ENCODE measurements at places on chromosomes 16 and 17.
A peak's percentile ranks its signal among the peaks of the same experiment; 100 is the strongest.

DNA sequence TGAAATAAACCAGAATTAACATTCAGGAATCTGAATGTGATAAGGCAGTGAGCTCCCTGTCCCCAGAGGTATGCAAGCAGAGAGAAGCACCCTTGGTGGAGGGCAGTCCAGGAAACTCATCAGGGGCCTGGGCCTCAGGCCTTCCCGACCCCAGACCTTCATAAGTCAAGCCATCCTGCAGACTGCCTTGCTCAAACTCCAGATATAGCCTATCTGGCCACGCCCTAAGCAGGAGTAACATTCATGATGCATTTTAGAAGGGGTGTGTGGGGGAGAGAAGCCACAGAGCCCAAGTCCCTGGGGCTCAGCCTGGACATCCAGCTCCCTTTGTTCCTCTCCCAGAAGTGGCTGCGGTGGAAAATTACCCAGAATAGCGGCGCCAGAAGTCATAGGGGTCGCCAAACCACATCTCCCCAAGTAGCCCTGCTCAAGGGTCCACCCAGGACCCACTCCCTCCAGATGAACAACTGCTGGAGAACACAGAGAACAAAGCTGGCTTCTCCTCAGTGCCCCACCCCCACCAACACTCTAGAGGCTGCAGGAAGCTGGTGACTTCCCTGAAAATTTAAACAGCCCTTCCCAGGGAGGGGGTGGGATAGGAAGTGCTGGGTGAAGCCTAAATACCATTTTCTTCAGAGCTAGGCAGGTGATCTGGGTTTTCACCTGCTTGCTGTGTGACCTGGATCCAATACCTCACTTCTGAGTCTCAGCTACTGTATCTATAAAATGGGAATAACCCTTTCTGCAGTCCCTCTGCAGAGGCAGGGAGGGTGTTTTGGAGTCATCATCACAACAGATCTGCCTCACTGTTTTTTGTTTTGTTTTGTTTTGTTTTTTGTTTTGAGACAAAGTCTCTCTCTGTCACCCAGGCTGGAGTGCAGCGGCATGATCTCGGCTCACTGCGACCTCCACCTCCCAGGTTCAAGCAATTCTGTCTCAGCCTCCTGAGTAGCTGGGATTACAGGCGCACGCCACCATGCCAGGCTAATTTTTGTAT, 1.5 kb upstream of the SREBF1 start:
- no peak for DNase-seq

- DNase-seq: peak; percentile 73
Observed at GRCh38 chr17:29761040-29761761, 138.5 kb upstream of the CORO6 start.

GRCh38 chr16:29991571-29991904, 3.9 kb downstream of the HIRIP3 start:
- no peak for DNase-seq

DNA sequence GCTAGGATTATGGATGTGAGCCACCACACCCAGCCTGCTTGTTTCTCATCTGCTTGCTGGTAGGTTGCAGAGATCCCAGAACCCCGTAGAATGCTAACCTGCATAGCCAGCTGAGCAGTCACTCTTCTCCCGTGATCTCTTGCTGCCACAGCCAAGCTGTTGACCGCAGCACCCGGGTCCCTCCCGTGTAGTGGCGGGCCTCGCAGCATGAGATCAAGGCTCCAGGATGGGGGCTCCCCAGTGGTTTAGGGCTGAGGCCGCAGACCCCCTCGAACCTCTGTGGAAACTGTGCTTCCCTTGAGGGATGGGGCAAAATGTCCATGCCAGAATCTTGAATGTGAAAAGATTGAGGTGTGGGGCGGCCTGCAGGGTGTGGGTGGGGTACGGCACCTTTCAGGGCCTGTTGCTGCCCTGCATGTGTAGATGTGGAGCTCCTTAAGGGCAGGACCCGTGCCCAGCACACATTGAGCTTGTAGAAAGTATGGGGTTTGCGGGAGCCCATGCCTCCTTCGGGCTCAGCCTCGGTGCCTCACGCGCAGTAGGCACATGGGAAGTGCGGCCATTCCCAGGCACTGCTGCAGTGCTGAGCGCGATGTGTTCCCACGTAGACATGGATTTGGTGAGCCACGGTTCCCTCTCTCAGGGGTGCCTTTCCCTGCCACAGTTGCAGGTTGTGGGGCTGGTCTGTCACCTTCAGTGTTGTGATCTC, 99.9 kb downstream of the BANP start:
- DNase-seq: no peak

DNA sequence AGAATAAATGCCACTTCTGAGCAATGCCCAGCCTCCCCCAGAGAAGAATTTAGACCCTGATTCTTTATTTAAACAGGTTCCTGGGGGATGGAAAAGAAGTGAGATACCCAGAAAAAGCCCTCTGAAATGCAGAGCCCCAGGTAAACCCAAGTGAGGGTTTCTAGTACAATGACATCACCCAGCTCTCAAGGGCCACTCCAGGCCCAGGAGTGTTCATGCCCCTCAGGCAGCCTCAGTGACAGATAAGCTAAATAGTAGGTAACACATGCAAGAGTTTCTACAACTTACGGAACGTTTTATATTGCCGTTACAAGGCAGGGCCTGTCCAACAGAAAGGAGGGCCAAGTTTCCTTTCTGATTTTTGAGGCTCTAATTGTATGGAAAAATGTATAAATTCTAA, 683.7 kb upstream of the SALL1 start:
- DNase-seq: no peak

DNA sequence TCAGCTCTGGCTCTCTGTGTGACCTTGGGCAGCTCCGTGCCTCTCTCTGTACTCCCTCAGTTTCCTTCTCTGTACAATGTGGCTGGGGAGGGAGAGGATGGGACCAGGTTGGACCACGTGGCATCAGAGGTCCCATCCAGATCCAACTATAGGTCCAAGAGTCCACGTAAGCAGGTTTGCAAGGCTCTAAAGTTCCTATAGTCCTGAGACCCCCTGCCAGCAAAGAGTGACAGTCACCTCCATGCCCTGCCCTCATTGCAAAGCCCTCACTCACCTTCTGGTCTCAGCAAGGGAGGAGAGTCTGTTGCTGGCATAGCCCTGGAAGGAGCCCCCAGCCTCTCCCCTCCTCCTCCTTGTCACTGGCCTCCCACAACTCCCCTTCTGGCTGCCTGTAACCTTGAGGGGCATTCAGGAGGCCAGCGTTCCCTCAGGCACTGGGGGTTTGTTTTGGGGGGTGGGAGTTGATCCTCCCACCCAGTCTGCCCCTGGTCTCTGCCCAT, 6.1 kb upstream of the DRC7 start:
- DNase-seq: no peak

DNA sequence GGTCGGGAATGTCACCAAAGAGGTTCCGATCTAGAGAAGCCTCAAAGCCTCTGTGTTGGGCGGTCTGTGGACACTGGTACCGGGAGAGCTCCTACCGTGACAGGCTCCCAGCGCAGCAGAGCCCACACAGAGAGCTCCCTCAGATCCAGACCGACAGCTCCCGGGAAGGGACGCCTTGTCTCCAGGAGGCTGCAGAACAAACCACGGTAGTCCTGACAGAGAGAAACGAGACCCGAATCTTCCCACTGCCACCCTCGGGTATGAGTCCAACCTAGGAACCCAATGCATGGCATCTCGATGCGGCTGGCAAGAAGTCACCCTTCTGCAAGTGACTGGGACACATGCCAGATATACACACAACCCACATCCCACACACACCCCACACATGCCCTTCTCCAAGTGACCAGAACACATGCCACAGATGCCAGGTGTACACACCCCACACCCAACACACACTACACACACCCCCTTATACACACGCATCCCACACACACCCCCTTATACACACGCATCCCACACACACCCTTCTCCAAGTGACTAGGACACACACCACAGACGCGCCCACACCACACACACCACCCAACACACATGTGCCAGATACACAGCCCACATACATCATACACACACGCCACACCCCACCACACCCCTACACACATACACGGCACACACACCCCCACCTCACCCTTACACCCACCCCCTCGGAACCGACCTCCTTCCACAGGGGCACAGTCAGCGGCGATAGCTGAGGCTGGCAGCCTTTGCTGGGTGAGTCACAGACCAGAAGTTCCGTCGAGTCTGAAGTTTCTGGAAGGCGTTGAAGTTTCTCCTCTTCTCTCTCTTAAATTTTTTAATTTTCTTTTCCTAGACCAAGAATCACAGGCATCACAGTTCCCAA, 15.9 kb upstream of the CYTH1 start:
- DNase-seq: no peak

GRCh38 chr17:15157051-15157450, 108.1 kb downstream of the PMP22 start:
- DNase-seq: no peak

DNA sequence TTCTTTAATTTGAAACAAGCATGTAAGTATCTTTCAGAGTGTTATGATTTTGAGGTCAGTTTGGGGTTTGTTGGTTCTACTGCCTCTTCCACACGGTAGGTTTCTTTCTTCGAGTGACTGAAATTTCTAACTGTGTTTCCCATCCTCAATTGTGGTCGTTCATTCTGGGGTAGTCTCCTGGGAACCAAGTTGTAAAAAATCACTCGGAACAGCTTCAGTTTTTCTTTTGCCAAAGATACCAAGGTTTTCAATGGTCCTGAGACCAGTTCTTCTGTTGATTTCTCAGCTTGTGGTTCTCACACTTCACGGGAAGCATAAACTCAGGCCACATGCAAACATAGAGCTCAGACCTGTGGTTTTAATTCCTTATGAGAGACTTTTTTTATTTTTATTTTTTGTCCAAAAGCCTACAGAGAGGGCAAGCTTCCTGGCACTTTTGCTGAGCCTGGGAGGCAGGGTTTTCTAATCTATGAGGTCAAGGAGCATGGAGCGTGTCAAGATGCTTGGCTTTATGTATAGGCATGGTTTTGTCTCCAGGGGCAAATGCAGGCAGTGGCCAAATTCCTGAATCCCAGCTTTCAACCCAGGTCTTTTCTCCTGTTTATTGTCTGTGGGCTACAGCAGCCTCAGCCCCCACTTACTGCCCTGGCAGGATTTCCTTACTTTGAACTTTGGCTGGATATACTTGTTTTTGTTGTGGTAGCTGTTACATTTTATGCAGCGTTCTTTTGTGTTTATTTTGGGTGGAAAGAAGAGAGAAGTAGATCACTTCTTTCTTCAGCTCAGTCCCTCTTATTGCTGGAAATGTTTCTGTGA, 32.9 kb downstream of the HS3ST3A1 start:
- no peak for DNase-seq

DNA sequence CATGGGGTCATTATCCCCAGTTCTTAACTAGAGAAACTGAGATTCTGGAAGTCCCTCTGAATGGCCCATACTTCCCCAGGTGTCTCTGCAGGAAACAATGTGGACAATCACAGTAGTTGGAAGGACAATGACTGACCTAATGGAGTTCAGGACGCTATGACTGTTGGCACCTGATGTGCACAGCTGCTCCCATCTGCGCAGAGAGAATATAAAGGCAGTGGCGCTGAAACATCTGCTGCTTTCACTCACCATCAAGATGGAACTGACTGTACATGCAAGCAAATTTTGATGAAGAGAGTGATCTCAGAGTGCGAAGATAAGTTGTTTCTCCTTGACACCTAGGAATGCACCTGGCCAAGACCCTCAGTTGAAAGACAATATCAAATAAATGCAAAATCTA, 395.7 kb upstream of the ASIC2 start:
- DNase-seq: no peak

DNA sequence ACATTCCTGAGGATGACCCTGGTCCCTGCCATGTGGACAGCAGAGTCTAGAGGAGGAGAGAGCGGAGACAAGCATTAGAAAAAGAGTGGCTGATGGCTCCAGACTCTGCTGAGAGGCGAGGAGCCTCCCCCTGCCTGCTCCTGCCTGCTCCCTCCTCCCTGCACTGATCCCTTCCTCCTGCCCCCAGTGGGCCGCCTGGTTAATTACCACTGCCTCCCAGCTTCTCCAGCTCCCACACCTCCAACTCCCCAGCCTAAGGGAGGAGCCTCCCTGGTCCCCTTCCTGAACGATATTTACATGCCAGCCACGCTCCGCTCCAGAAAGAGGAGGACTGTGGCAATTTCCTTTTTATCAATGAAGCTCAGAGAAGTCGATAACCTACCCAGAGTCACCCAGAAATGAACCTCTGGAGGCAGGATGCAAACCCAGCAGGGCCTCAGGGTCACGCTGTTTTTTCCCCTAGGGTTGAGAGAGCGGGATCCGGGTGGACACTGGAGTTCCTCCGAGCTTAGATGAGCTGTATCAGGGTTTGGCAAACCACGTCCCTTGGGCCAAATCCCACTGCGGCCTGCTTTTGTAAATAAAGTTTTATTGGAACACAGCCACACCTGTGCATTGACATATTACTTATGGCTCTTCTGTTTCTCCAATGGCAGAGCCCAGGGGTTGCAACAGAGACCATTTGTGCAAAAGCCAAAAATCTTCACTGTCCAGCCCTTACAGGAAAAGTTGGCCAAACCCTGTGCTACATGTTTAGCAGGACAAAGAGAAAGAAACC, 27.1 kb upstream of the JPH3 start:
- DNase-seq: no peak

Data from ascending aorta (tissue), 2 donors.